ENCODE measurements at places on chromosomes 12 and 14.

DNA sequence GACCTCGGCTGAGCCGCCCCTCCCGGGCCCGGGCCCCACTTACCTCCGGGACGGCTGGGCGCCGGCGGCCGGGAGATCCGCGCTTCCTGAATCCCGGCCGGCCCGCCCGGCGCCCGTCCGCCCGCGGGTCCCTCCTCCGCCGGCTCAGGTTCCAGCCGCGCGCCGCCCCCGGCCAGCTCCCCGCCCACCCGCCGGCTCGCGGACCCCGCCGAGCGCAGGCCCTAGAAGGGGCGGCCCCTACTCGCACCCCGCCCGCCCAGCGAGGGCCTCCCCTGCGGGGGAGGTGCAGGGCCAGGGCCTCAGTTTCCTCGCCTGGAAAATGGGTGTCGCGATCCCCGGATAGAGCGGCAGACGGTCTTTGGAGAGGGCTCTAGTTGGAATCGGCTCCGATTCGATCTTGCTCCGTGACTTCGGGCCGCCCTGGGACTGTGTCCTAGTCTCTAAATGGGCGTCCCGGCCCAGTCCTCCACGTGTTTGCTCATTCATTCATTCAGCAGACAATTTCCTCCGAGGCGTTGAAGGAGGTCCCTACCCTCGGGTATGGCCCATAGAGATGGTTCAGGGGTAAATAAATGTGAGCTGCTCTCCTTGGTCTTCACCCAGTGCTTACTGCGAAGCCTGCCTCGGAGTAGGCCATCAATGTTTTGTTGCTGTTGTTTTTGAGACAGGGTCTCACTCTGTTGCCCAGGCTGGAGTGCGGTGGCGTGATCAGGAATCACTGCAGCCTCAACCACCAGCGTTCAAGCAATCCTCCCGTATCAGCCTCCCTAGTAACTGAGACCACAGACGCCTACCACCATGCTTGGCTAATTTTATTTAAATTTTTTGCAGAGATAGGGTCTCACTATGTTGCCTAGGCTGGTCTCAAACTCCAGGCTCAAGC is at the start of gene TRPV4:
Gene TRPV4 (minus strand): TSS at position 92 of the 883 bp plus-strand sequence. CDS start 18,602 bp downstream, outside the sequence.
- DNase-seq, result no peak

DNA sequence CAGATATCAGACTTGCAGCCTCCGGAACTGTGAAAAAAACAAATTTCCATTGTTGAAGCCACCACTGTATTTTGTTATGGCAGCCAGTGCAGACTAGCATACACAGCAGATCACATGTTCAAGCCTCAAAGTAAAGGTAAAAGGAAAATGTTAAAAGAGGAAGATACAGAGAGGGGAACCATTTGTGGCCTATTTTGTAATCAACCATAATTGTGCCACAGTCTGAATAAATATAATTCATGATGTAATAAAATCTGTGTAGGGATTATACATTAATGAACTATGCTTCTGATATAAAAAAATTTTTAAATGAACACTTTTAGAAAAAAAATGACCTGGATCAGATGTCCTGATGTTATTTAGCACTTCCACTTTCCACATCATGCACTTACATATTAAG is 79.6 kb downstream of the SLC16A7 start:
- DNase-seq, result no peak

- no peak for DNase-seq
These were observed 340.2 kb downstream of the MED13L start for GRCh38 chr12:115936997-115937916.

DNA sequence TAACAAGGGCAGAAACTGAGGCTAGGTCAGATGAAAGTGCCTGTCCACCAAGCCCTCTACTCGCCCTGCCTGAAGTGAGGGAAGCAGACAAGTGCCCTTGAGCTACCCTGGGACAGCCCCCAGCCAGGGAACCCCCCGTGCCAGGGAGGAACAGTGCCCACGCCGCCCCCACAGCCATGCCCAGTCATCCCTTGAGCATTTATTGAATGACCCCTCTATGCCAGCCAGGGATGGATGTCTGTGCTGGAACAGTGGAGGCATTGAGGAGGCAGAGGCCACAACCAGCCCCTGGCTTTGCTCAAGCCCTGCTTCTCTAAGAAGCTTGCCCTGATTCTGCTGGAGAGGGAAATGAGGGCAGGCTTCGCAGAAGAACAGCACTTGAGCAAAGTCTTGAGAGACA is 3.7 kb upstream of the AQP6 start:
- DNase-seq, result no peak

DNA sequence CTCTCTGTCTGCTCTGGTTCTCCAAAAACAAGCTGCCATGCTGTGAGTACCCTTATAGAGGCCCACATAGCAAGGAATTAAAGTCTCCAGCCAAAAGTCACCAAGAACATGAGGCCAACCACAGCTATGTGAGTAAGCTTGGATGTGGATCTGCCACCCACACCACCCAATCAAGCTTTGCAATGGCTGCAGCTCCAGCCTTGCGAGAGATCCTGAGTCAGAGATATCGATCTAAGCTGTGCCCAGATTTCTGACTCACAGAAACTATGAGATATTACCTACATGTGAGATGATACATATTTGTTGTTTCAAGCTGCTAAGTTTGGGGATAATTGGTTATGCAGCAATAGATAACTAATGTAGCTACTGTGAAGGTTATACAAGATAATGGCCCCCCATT is 15.5 kb upstream of the TMEM233 start:
- DNase-seq, result no peak

GRCh38 chr12:75564398-75564797 is 53.0 kb upstream of the KRR1 start:
- no peak for DNase-seq
